ENCODE measurements at places on chromosomes 2 and 18.

DNA sequence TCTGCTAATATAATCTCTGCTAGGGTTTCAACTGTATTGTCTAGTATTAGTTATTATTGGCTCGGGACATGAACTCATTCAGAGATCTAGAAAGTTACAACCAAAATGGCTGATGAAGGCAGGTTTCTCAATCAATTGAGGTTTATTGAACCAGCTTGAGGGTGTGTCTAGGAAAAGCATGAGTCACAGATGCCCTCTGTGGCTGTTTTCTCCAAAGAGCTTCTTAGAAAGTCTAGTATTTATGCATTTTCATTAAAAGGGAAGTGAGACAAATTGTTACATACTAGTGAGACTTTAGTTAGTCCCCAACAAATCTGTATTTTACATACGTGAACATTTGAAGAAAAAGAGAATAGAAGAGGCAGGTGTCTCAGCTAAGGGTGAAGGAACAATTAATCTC lies 23.0 kb upstream of the RTTN start:
- no peak for DNase-seq

DNA sequence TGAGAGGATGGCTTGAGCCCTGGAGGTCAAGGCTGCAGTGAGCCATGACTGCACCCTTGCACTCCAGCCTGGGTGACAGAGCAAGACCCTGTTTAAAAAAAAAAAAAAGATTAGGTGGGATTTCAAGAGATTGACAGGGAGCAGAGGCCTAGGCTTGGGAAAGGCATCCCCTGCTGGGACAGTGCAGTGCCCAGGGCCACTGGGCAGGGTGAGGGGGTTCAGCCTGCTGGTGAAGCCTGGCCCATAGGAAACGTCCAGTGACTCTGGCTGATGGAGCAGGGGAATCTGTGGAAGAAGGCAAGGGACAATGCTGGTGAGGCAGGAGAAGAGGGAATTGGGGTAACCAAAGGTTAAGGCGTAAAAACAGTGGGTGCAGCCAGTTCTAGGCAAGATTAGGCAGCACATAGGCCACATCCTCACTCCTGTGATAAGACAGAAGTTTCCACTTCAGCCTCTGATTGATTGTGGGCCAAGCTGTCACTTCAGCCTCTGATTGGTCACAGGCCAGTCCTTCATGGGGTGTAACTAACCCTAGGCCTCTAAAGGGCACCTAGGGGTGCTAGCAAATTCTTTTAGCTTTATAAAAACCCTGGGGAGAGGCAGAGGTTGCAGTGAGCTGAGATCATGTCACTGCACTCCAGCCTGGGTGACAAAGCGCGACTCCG lies 128.6 kb downstream of the MSH2 start:
- no peak for DNase-seq

GRCh38 chr2:55236992-55237543 lies 4.6 kb downstream of the RPS27A start:
- no peak for DNase-seq

GRCh38 chr2:181189951-181190350 lies 209.5 kb downstream of the UBE2E3 start:
- DNase-seq, result no peak

- peak; percentile 99 for DNase-seq
Measured at GRCh38 chr2:95121407-95122196, at the start of gene MRPS5. Gene MRPS5 (minus strand): TSS chr2:95121808. CDS start chr2:95121791, 17 bp downstream.

- no peak for DNase-seq
Measured at GRCh38 chr2:96247009-96247408, 18.8 kb downstream of the TMEM127 start.

DNA sequence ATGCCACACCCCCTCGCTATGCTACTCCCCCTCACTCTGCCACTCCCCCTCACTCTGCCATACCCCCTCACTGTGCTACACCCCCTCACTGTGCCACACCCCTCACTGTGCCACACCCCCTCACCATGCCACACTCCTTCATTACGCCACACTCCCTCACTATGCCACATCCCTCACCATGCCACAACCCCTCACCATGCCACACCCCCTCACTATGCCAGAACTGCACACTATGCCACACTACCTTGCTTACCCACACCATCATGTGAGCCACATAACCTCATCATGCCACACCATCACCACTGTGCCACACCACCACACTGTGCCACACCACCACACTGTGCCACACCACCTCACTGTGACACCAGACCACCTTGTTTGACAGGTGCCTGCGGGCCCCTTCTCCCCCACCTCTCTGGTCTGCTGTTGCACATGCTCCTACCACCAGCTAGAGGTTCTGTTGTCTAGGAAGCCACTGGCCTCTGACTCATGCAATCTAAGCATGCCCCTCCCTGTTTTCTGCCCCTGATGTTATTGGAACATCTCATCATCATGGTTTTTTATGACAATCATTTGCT lies 22.0 kb downstream of the MARCHF4 start:
- no peak for DNase-seq

DNA sequence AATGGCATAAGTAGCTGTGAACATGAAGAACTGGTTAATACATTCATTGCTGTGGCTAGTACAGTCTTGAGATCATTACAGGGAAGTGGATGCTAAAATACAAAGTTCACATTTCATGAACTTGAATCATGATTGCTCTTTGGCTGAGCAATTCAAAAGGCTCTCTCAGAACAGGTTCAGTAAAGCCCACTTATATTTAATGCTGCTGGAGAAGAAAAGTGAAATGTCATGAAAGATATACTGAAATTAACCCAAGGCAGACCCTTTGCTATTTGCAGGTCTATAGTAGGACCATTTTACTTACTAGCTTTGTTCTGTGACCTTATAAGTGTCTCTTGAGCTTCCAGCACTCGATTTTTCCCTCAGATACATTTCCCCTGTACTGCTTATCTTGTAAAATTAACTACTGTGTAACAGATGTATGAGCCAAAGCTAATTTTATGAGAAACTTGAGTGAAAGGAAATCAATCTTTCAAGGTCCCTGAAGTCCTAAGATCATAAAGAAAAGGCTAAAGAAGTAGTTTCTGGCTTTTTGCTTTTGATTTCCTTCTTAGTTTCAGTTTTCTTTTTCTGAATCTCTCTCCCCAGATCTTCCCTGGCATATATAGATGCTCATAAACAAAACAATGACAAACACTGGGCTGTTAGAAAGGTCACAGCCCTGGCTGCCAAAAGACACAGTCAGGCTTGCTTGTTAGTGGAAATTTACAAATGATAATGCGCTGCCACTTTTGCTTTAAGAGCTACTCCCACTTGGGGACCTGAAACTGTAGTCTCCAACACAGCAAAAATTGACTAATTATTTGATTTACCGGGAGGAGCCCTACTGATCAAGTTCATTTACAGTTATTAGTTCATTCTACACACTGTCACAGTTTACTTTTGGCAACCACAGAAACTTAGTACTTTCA lies 132.7 kb upstream of the XPO1 start:
- peak; percentile 19 for DNase-seq

- DNase-seq, result no peak
Measured at GRCh38 chr2:168912466-168912865, 11.4 kb downstream of the G6PC2 start.

GRCh38 chr18:79787865-79788733 lies 9.6 kb upstream of the KCNG2 start:
- DNase-seq, result peak; percentile 74

- DNase-seq, result no peak
Measured at GRCh38 chr2:191064590-191064989, 50.6 kb upstream of the STAT1 start.

DNA sequence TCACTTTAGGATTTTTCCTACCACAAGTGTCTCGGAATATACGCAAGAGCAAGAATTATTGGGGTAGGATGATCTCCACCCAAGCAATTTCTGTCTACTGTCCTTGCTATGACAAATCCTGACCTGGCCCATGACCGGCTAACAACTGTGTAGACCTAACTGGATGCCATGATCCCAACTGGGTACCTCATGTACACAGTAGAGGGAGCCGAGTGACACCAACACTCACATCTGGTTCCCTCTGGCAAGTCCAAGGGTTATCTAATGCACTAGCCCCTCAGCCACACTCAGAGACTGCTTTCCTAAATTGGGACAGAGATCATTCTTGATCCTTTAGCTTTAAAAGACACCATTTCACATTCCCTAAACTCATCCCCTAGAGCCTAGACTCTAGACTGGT lies 60.7 kb upstream of the ZNF532 start:
- no peak for DNase-seq

DNA sequence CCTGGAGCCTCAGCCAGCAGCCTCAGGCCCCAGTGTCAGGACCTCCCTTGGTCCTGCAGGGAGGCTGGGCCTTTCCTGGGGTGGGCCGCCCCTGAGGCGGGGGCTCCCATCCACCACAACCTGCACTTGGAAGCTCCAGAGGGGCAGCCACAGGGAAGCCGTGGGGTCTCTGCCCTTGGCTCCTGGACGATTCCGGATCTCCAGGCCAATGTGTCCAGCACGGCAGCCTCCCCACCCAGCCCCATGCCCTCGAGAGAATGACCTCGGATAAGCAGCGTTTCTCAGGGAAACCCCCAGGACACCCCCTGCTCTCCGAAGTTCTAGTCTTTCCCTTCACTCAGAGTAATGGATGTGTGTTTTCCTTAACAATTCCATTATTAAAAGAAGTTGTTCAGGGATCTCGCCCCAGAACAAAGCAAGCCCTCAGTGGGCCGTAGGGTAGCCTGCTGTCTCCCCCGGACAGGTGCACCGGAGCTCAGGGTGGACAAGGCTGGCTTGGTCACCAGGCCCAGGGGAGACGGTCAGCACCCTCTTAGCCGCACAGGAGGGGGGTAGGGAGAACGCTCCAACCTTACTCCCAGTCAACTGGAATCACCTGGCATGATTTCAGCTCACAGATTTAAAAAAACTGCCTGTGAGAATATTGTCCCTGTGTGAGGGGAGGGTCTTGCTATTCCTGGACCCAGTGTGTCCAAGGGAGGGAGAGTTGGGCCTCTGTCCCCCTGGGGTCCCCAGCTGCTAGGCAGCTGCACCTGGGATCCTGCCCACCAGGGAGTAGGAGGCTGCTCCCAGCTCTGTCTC lies 72.2 kb upstream of the OTOS start:
- no peak for DNase-seq

- DNase-seq, result no peak
Measured at GRCh38 chr2:209988010-209988409, 14.4 kb upstream of the RPE start.

DNA sequence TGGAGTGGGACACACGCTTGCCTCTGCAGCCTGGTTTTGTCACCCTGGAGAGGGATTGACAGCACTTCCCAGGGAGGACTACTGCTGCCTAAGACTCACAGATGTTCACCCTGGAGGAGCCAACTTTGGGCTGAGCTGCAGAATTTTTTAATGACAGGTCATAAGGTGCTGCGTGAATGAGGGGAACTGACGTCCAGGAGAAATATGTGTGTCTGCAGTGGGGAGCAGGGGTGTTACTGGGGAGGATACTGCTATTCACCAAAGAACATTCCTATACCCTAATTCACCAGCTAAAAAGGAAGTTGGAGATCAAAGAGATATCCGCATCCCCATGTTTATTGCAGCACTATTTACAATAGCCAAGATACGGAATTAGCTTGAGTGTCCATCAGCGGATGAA lies 144.4 kb downstream of the MGAT5 start:
- no peak for DNase-seq

DNA sequence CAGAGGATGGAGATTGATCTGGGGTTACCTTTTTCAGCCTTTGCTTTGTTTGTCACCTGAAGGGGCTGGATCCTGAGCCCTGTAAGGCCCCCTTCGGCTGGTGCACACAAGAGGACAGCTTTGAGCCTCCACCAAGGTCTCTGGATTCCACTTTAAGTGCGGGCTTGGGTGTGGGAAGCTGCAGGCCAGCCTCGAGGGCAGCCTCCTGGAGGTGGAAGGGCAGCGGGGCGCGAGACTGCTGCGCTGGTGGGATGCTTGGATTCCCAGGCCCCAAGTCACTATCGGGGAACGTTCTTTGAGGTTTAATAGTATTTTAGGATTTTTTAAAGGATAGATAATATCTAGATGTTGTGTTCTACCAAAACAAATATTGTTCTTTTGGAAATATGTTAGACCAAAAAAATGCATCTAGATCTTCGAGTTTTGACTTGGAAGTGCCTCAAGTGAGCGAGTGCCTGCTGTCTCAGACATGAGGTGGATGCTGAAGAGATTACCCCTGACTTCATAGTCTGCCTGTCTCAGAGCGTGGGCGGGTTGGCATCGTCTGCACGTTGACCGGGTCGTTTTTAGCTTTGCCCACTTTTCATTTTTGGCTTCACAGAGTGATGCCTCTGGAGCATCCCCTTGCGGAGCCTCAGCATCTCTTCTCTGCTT lies 113.8 kb downstream of the AGAP1 start:
- no peak for DNase-seq

DNA sequence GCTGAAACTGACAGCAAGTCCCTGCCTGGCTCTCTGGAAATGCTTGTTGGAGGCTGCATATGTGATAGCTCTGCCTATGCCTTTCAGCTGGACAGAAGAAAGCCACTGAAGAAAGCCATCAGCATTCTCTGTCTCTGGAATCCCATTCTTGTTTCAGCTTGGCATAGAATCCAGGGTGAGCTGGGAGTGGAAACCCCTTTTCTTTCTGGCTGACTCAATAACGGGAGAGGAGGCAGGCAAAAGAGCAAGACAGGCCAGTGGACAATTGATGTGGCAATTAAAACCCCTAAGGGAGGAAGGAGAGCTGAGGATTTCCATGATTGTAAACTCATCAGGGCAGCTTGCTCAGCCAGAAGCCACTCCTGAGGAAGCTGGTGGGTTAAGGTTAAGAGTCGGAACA lies 208.1 kb downstream of the CLIP4 start:
- no peak for DNase-seq

- DNase-seq, result no peak
Measured at GRCh38 chr18:58952858-58953257, 88.2 kb downstream of the ZNF532 start.

DNA sequence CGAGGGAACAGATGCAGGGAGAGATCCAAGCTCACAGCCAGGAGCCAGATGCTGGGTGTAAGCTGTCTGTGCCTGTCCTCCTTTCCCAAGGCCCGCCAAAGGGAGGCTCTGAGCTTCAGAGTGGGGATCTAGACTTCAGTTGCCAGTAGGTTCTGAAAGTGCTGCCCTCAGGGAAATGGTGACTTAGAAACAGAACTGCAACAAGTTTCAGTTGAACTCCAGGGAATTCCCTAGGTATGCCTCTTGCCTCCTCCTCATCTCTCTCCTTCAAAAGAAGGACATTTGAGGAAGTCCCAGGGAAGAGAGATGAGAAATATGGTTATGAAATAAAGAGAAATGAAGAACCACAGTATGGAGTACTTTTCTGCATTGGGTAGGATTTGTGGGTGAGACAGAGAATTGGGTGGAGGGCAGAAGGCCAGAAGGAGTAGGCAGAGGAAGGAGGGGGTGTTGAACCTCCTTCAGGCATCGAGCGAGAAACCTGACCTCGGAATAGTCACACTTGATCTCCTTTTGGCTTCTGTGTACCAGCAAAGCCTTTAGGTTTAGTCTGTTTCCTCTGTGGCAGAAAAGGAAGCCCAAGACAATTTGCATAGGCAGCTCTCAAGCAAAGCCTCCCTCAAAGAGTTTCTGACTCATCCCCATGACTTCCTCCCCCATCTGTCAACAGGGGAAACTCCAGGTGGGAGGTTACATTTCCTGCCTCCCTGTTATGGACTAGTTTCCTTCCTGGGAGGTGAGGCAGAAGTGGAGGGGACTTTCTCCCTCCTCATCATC lies 45.7 kb downstream of the QPCT start:
- no peak for DNase-seq

GRCh38 chr18:21112140-21112473 lies 494 bp upstream of the ROCK1 start:
- no peak for DNase-seq
